Astrocyte (in vitro differentiated cells and primary cell): ENCODE measurements at places on chromosomes 1 and 21. TPM values are rescaled to one million over a fixed set of nuclear protein-coding genes. Genes with fewer than 3 reads are reported as not detected.

The CROCC gene
- total RNA-seq = 12.1 and 15.9 TPM in 2 replicates

The NPHS2 gene
- not detected in 2 replicates for total RNA-seq

DNA sequence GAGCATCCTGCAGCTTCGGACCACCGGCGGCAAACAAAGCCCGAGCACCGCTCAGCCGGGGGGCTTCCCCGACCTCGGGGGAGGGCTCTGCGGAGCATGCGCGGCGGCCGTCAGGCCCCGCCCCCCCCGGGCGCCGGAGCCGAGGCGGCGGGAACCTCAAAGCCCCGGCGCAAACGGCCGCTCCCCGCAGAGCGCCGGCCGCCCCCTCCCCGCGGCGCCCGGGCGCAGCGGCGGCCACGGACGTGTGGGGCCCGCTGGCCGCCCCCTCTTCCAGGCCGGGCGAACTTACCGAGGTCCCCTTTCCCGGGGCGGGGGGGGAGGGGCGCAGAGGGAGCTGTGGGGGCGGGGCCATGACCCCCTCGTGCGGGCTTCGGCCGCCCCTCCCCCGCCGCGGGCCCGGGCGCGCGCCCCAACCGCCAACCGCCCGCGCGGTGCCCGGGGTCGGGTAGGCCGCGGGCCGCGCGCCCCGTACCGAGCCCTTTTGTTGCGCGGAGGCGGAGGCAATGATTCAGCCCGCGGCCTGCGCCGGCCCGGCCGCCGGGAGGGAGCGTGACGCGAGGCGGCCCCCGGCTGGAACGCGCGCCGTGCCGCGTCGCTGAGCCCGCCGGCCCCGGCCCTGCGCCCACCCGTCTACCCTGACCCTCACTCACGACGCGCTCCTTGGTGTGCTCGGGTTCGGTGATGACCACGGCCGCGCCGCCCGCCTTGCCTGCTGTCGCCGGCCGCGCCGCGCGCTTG, 1.7 kb downstream of the RCC2 start:
- DNase-seq = no peak

DNA sequence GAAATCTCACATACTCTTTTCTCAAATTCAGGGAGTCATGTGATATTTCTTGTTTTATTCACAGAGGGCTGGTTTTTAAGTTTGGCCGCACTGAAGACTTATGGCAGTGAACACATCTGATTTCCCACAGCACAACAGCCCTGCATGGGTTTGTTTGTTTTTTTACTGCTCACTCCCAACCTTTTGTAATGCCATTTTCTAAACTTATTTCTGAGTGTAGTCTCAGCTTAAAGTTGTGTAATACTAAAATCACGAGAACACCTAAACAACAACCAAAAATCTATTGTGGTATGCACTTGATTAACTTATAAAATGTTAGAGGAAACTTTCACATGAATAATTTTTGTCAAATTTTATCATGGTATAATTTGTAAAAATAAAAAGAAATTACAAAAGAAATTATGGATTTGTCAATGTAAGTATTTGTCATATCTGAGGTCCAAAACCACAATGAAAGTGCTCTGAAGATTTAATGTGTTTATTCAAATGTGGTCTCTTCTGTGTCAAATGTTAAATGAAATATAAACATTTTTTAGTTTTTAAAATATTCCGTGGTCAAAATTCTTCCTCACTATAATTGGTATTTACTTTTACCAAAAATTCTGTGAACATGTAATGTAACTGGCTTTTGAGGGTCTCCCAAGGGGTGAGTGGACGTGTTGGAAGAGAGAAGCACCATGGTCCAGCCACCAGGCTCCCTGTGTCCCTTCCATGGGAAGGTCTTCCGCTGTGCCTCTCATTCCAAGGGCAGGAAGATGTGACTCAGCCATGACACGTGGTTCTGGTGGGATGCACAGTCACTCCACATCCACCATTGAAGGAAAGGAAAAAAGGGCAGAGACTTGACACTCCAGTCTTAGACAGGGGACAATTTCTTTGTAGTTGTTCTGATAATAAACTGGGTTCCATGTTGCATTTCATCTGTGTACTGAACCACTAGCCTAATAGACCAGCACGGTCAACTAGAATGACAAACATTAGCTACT, 22.8 kb downstream of the TMEM50A start:
- peak; percentile 81 for DNase-seq

DNA sequence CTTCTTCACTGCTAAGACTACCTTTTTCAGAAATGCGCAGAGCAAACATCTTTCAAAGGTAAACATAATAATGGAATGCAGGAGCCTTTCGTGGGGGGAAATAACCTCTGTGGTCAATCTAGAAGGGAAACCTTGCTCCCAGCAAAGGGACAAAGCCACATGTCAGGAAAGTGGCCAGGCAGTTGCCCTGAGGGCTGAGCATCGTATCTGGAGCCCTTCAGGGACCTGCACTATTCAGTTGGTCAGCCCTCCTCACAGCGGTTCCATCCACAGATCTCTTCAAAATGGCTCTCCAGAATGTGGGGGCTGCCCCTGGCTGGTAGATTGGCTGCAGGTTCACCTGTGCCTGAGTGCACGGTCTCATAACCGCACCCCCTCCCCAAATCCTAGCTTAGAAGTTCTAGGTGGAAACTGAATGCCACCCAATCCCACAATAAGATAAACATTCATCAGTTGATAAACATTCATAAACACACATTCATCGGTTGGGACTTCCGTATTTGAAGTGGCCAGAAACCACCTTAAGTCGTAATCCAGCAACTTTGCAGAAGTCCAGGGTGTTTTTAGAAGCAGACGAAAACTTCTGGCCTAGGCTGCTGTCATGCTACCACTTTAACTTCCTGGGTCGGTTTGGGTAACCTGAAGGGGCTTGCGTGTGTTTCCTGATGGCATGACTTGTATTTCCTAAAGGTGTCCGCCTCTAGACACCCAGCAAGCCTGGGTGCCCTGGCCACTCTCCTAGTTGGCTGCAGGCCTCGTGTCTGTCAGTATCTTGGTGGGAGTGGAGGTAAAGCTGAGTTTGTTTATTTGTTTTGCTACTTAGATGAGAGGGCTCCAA, 50.5 kb downstream of the RASSF5 start:
- no peak for DNase-seq

DNA sequence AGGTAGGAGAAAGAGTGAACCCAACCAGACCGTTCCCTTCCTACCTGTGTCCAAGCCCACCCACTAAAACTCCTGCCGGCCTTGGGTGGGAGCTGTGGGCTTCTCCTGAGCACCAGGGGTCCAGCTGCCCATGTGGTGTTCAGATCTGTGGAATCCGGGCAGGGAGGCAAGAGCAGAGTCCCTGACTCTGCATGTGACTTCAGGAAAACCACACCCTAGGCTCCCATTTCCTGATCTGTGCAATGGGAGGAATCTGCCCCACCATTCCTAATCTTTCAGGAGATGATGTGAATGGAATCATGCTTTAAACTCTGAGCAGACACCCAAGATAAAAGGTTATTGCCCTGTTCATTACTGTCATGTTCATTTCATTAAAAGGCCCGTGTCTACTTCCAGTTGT, 27.6 kb downstream of the EIF2D start:
- DNase-seq = no peak
